NCI-H2081 (cell line): ENCODE measurements at places on chromosomes 16 and 17.

- DNase-seq: peak; percentile 25
Measured at GRCh38 chr17:43427362-43428043, 28.7 kb downstream of the ARL4D start.

GRCh38 chr17:72303787-72304733, 183.2 kb downstream of the SOX9 start:
- DNase-seq: no peak

DNA sequence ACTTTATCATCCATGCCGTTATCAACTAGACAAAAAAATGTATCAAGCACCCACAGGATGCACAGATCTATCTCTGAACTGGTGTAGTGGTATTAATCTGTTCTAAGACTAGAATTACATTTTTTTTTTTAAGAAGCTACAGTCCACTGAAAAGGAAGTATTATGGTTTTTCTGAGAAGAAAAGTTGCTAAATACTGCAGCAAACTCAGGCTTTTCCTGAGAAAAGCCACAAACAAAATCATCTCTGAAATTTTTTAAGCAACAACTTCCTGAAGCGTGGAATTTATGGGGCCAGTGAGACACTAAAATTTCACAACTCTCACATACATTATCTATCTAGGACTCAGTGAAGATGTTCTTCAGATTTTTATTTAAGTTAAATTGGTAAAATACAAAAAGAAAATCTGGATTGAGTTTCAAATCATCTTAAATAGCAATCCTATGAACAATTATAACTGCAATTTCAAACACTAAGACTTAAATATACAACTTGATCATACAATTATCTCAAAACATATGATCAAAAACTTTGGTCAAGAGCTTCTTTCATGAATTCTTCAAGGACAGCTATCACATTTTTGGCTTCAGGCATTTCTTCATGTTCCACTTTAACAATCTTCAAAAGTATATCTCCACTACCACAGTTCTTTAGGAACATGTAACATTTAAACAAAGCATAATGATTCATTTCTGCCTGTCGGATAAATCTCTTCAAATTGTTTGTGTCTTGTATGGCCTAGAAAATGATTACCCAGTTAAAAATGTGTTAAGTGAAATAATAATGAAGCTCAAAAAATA, 10.5 kb downstream of the C17orf75 start:
- DNase-seq: no peak

- no peak for DNase-seq
Measured at GRCh38 chr17:82878527-82878926, 38.7 kb upstream of the ZNF750 start.

- DNase-seq: no peak
Measured at GRCh38 chr17:37637956-37638355, 5.3 kb downstream of the DDX52 start.

- DNase-seq: no peak
Measured at GRCh38 chr16:81633680-81634379, 145.3 kb upstream of the PLCG2 start.

DNA sequence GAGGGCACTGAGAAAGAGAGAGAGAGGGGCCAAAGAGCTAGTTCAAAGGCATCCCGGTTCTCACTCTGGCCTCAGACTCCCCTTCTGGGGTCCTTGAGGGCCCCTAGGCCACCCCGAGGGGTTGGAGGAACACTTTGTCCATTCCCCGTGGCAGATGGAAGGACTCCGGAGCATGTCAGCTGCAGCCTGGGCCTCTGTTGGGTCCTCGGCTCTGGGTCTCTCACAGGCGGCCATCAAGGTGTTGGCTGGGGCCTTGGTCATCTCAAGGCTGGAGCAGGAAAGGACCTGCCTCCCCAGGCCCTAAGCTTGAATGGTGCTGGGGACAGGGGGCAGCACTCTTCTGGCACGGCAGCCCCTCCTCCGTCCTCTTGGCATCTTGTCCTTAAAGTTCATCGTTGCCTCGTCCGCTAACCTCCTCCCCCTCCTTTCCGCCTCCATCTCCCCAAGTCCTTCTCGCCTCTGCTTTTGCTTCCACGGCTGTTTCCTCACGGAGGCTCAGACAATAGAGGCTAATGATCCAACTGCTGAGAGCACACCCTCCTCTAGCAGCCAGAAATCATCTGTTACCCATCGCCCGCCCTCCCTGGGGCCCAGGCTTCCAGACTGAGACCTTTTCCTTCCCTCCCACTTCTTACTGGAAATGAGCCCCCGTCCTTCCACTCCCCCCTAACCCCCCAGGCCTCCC, 23.3 kb downstream of the CCR7 start:
- DNase-seq: no peak

GRCh38 chr16:3059723-3060242, 5.7 kb upstream of the IL32 start:
- DNase-seq: no peak

DNA sequence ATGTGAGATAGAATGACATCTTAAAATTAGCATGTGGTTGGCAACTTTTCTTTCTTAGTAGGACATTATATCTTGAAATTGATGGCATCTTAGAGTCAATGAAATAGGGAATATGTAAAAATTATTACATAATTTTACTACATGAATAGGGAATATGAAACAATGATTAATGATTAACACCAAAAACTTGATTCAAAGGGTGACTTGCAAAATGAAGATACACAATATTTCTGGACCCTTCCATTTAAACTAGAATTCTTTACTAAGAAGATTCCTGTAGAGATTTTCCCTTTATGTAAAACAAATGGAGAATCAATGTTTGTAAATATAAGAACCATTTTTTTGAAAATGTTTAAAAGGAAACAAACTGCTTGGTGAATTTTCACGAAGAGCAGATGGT, 3.4 kb downstream of the MRTFB start:
- no peak for DNase-seq

GRCh38 chr17:8409966-8410882, 12.6 kb upstream of the RNF222 start:
- DNase-seq: peak; percentile 76

DNA sequence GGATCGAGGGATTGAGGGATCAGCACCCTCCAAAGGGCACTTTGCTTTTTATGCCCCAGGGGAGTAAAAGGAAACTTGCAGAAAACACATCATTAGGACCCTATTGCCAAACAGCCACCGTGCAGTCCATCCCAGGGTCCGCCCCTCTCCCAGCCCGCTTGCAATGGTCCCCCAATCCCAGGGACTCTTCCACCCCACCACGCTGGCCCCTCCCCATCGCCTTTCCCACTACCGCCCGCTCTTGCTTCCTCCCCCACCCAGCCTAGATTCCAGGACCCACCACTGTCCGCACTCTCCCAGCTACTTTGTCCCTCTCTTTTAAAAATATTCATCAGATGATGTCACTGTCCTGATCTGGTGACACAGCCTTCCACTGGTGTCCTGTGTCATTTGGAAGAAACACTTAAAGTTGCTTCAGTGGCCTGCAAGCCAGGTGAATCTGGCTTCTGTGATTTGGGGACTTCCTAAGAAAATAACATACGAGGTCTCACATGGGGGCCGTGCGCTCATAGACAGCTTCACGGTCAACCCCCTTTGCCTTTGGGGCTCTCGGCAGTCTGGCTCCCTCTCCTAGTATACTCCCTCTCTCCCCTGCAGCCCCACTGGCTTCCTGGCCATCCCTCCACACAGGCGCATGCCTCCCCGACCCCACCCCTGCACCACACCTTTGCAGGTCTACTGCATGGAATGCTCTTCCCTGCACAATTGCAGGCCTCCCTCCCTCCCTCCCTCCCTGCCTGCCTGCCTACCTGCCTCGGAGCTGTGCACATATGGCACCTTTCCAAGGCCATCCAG, 127.9 kb downstream of the RBFOX3 start:
- no peak for DNase-seq

DNA sequence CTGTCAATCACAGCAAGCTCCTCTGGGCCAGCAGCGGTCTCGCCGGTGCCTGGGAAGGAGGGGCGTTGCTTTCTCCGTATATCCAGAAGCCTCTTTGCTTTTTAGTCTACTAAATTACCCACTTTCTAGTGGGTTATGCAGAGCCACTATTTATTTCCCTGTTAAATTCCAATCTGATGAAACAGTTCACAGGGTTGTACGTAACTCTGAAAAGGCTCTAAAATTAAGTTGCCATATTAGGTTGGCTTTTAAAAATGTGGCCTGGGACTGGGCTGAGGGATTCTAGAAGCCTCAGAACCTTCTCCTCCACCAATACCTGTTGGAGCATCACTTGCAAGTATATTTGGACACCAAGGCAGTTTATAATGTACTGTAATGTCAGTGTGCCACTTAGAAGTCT, 27.2 kb downstream of the MARCHF10 start:
- DNase-seq: no peak

- DNase-seq: no peak
Measured at GRCh38 chr17:296906-297690, 55.5 kb downstream of the RPH3AL start.

DNA sequence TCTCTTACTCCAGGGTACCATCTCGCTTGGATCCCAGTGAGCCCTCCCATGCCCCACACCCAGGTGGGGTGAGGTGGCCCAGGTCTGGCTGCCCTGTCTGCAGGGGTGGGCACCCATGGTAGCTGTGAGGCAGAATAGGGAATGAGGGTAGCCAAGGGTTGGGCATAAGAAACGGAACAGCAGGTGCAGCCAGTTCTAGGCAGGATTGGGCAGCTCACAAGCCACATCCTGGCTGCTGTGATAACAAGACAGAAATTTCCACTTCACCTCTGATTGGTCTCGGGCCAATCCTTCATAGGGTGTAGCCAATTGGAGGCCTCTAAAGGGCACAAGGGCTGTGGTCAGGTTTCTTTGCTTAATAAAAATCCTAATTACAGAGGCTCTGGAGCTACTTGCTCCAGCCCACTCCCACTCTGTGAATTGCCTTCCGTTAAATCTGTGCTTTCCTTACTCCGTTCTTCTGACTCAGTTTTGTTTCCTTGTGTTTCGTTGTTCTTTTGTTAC, 1.5 kb upstream of the ARHGDIG start:
- DNase-seq: no peak

DNA sequence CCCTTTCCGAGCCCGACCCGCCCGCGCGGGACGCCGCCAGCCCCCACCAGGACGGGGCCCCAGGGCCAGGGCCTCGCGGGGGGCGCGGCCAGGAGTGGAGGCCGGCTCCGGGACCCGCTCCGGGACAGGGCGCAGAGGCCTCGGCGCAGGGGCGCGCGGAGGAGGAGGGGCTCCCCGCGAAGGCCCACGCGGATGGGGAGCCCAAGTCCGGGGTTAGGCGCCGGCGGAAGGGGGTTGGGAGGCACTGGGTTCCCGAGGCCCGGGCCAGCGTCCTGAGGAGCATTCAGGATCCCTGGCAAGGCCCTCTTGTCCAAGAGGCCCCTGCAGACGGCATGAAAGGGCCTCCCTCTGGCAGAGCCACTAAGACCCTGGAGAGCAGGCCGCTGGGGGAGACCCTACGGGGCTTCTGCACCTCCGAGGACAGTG, 57.8 kb upstream of the CIBAR2 start:
- no peak for DNase-seq

DNA sequence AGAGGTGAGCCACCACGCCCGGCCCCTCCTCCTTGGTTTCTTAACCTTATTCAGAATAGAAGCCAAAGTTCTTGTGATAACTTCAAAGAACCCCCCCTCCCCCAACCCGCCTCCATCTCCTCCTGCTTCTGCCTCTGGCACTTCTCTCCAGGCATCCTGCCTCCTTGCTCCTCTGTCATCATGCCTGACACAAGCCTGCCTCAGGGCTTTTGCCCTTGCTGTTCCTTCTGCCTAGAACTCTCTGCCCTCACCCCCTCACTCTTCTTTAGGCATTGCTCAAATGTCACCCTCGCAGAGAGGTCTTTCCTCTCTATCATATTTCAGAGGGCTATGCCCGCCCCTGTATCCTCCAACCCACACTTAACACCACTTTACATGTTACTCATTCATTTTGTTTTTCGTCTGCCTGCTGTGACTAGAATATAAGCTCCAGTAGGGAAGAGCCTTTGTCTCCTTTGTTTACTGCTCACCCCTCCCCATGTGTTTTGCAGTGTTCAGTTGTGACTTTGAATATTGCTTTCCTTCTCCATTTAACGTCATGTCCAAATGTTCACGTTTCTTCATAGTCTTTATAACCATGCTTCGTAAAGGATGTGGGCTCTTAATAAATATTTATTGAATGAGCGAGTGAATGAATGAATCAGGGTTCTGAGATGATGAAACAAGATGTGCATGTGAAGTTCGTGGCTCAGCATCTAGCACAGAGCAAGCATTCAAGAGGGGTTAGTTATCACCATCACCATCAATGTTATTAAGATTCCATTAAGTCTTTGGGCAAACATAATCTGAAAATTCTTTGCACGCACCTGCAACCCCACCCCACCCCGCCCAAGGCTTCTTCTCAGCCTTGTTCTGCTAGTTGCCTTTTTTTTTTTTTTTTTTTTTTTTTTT, 186.2 kb upstream of the WSCD1 start:
- no peak for DNase-seq

DNA sequence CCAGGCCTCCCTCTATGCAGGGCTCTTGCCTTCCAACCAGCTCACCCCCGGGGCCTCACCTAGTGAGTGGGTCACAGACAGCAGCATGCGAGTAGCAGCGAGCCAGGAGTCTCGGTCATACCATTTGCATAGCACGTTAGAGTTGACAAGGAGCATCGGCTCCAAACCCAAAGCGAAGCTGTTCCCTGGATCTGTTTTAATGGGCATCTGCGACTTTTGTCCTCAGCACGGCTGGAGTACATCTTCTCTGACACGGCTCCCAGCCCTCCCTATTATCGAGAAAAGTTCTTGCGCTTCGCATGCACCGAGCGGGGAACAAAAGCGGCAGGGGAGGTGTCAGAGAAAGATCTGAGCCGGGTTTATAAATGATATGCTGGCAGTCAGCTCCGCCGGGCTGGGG, 253.3 kb downstream of the MAF start:
- DNase-seq: no peak

- DNase-seq: no peak
Measured at GRCh38 chr17:43880420-43880991, 26.8 kb downstream of the MPP2 start.

DNA sequence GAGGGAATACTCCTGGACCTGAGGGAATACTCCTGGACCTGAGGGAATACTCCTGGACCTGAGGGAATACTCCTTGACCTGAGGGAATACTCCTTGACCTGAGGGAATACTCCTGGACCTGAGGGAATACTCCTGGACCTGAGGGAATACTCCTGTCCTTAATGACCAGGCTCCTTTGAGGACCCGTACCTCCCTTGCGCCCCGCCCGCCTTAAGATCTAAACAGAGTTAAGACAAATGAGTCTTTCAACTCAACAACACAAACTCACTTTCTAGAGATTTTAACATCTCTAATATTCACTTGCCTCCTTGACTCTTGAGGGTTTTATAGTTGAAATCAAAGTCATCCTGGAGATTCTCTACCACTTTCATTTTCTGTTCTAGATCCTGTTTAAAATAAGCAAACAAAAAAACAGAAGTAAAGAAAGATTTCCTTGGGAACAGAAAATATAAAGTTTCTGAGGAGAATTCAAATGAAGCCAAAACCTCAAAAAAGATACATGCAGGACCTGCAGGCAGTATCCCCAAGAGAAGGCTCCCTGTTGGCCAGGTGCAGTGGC, 49.7 kb downstream of the STAT3 start:
- DNase-seq: no peak

DNA sequence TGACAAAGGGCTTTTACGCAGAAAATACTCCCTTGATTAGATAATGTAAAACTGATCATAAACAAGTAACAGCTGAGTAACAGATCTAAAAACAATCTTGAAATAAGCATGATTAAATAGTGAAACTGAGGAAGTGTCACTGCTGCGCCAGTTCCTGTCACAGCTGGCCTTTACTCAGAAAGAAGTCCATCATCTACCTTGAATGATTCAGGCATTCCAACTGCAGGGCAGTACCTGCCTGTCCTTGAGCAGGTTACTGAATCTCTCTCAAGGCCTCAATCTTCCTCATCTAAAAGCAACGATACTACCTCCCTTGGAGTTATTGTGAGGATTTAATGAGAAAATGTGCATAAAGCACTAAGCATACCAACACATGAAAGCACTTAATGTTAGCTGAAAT, 12.7 kb downstream of the PHLPP2 start:
- DNase-seq: no peak

- no peak for DNase-seq
Measured at GRCh38 chr16:13920510-13920818, 510 bp downstream of the ERCC4 start.
